Activated CD4-positive, alpha-beta T cell treated with anti-CD3 and anti-CD28 coated beads, Interleukin-2, amount 10 ng/mL, durations not matched to agents 7 days and 5 days (primary cell): ENCODE measurements at places on chromosomes 2 and 18. TPM values are rescaled to one million over a fixed set of nuclear protein-coding genes. Genes with fewer than 3 reads are reported as not detected.

DNA sequence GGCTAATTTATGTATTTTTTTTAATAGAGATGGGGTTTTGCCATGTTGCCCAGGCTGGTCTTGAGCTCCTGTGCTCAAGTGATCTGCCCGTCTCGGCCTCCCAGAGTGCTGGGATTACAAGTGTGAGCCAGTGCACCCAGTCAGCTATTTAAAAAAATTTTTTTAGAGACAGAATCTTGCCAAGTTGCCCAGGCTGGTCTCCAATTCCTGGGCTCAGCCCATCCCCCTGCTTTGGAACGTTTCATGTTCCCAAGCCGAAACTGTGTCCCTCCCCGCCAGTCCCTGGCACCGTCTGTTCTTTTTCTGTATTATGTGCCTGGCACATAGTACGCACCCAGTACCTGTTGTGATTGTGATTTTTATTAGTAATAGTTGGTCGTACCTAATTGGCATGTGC, 63.1 kb upstream of the MGAT5 start:
- H3K36me3 ChIP-seq: peaks cover 23% of the 10 kb centered on the region
- peaks cover 32% of the 10 kb centered on the region for H3K4me1 ChIP-seq
- H3K27me3 ChIP-seq: no peaks in the 10 kb centered on the region
- H3K27ac ChIP-seq: no peak overlapping the region
- DNase-seq: no peak
- no peak overlapping the region for H3K4me3 ChIP-seq

GRCh38 chr18:42338683-42339082, 383.6 kb downstream of the PIK3C3 start:
- H3K27ac ChIP-seq: no peak overlapping the region
- no peak overlapping the region for H3K4me3 ChIP-seq
- H3K27me3 ChIP-seq: no peaks in the 10 kb centered on the region
- H3K36me3 ChIP-seq: no peaks in the 10 kb centered on the region
- H3K4me1 ChIP-seq: no peaks in the 10 kb centered on the region

DNA sequence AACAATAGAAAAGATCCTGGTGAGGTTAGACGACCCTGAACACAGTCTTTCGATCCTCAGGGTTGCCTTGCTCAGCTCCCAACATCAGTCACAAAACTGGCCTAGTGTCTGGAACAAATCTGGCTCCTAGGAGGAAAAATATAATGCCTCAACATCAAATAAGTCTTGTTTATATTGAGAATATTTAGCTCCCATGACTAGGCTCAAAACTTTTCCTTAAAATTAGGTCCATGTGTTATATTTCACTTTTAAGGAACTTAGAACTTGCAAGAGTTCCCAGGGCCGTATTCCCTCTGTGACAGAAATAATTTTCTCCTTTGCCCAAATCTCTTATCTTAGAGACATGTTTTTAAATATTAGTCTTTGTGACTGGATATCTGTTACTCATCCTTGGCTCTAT, 819.7 kb upstream of the ZEB2 start:
- no peaks in the 10 kb centered on the region for H3K4me1 ChIP-seq
- H3K36me3 ChIP-seq: peaks cover 2% of the 10 kb centered on the region
- no peak overlapping the region for H3K27ac ChIP-seq
- H3K27me3 ChIP-seq: peaks cover 14% of the 10 kb centered on the region
- DNase-seq: no peak

Gene ATP6V1C2
- not detected for total RNA-seq

GRCh38 chr2:58612973-58613372, 371.8 kb upstream of the FANCL start:
- no peak for DNase-seq
- no peak overlapping the region for H3K27ac ChIP-seq
- H3K27me3 ChIP-seq: peaks cover 6% of the 10 kb centered on the region
- no peaks in the 10 kb centered on the region for H3K36me3 ChIP-seq

DNA sequence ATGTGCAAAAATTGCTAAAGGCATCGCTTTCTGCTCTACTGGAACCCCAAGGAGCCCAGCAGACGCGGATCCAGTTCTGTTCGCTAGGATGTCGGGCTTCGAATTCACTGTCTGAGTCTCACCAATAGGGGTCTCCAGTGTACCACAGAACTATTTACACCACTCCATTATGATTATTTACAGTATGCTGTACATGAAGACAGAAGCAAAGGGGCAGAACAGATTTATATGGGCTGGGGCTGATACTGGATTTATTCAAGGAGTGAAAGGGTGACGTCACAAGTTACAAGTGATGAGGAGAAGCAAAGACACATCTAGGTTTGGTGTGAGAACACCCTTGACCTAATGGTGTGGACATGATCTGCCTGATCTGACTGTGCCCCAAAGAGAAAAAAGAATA, 185.3 kb upstream of the ATP5MC3 start:
- peaks cover 30% of the 10 kb centered on the region for H3K27me3 ChIP-seq
- peak; percentile 40 for DNase-seq
- no peaks in the 10 kb centered on the region for H3K36me3 ChIP-seq
- H3K27ac ChIP-seq: no peak overlapping the region
- H3K4me3 ChIP-seq: no peak overlapping the region

Gene DTNA
- total RNA-seq: not detected

DNA sequence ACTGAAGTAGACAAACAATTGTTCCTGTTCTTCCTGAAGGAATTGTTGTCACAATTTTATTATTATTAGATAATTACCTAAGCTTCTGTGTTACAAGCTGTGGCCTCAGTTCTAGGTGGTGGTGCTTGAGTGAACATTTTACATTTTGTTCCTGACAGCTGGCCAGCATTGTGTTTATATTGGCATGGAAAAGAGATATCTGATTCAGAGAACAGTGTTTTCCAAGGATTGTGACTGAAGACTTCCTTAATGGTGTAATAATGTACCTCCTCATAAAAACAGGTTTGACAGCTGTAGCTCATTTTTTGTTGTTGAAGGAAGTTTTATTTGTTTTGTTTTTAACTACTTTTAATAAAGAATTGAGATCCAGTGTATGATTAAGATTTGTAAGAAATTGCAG, 95.2 kb downstream of the EPB41L5 start:
- no peak for DNase-seq
- no peak overlapping the region for H3K27ac ChIP-seq
- H3K4me1 ChIP-seq: peaks cover 28% of the 10 kb centered on the region
- no peak overlapping the region for H3K4me3 ChIP-seq
- H3K27me3 ChIP-seq: peaks cover 4% of the 10 kb centered on the region

Gene IL18RAP
- 3.8 TPM for total RNA-seq

GRCh38 chr18:8908792-8909510, 193.5 kb upstream of the NDUFV2 start:
- no peaks in the 10 kb centered on the region for H3K36me3 ChIP-seq
- DNase-seq: no peak
- H3K4me1 ChIP-seq: peaks cover 10% of the 10 kb centered on the region
- peaks cover 8% of the 10 kb centered on the region for H3K27me3 ChIP-seq
- H3K4me3 ChIP-seq: no peak overlapping the region

- H3K36me3 ChIP-seq: no peaks in the 10 kb centered on the region
- no peak overlapping the region for H3K4me3 ChIP-seq
- H3K27ac ChIP-seq: no peak overlapping the region
- H3K27me3 ChIP-seq: peaks cover 5% of the 10 kb centered on the region
- no peak for DNase-seq
- no peaks in the 10 kb centered on the region for H3K4me1 ChIP-seq
These were observed 9.1 kb downstream of the DNAH7 start for GRCh38 chr2:196059491-196059960.

Gene NT5C1B
- not detected for total RNA-seq

Gene ATP8B1
- not detected for total RNA-seq

Gene SOX11
- not detected for total RNA-seq

DNA sequence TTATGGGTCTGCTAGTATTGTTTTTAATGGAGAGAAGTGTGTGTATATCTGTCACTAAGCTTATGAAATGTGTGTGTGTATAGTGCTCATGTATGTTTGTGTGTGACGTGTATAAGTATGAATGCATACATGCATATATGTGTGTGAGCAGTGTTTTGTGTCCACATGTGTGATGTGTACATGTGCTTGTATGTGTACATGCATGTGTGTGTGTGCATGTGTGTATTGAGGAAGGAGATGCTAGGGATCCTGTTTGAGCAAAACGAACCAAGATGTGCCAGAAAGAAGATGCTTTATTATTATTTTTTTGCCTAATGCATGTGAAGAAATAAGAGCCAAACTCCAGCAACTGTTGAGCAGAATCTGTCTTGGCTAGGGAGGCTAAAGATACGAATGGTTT, 301.3 kb upstream of the SKOR2 start:
- no peak for DNase-seq
- H3K4me1 ChIP-seq: peaks cover under 1% of the 10 kb centered on the region
- no peaks in the 10 kb centered on the region for H3K27me3 ChIP-seq
- no peak overlapping the region for H3K4me3 ChIP-seq

DNA sequence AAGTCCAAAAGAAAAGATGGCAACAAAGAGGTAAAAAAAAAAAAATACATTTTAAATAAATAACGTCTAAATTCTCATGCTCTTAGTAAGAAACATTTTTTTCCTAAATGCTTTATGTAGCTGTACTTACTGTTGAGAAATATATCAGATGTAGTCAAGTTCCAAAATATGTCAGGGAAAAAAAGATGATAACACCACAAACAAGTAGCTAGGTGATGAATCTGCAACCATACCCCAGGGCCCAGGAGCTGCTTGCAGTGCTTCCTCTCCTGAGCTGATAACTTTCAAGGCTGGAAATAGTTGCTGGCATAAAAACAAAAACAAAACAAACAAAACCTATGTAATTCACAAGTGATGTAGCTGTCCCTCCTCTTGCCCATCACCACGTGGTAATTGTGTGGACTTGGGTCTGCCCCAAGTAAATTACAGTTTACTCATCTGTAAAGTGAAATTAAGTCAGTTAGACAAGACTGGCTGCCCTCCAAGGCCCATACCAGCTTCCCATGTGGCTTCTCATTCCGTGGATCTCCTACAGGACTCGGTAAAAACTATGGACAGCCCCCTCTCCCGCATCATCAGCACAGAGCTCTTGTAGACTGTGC, 82.6 kb downstream of the SP100 start:
- H3K4me1 ChIP-seq: peaks cover 20% of the 10 kb centered on the region
- H3K27me3 ChIP-seq: no peaks in the 10 kb centered on the region
- no peak overlapping the region for H3K27ac ChIP-seq
- DNase-seq: no peak

DNA sequence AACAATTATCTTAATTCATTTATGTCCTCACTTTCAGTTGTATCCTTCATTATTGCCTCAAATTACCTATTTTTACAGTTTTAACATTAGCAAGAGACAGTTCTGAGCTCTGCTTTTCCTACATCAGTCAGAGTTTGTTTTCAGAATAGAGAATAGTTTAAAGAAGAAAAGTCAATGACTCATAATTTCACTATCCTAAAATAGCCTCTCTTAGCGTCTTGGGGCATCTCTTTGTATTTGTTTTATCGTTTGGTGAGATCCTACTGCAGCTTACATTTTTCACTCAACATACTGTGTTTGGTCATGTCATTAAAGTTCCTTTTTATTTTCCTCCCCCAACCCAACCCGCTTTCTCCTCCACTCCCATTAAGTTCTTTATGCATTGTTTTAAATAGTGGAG, 3.8 kb downstream of the SEC11C start:
- peaks cover 62% of the 10 kb centered on the region for H3K4me1 ChIP-seq
- H3K4me3 ChIP-seq: no peak overlapping the region
- H3K27me3 ChIP-seq: no peaks in the 10 kb centered on the region
- peak overlapping the region; percentile 17 for H3K27ac ChIP-seq
- DNase-seq: no peak
- H3K36me3 ChIP-seq: peaks cover 3% of the 10 kb centered on the region

GRCh38 chr18:63099091-63099840, 220.3 kb downstream of the BCL2 start:
- peaks cover 23% of the 10 kb centered on the region for H3K27me3 ChIP-seq
- peaks cover 64% of the 10 kb centered on the region for H3K4me1 ChIP-seq
- DNase-seq: no peak
- peak overlapping the region; percentile 20 for H3K4me3 ChIP-seq
- peak overlapping the region; percentile 83 for H3K27ac ChIP-seq

Gene TUBB8B
- not detected for total RNA-seq

Gene TPO
- total RNA-seq: not detected

GRCh38 chr18:66825347-66825746, 221.5 kb upstream of the CDH19 start:
- no peak for DNase-seq
- H3K36me3 ChIP-seq: no peaks in the 10 kb centered on the region
- H3K4me3 ChIP-seq: no peak overlapping the region

- H3K4me1 ChIP-seq: no peaks in the 10 kb centered on the region
- H3K27me3 ChIP-seq: no peaks in the 10 kb centered on the region
- no peak for DNase-seq
- H3K27ac ChIP-seq: no peak overlapping the region
These were observed 127.9 kb downstream of the SH3RF3 start for GRCh38 chr2:109256921-109257320.

- H3K4me1 ChIP-seq: no peaks in the 10 kb centered on the region
- no peaks in the 10 kb centered on the region for H3K36me3 ChIP-seq
- H3K4me3 ChIP-seq: no peak overlapping the region
- H3K27me3 ChIP-seq: no peaks in the 10 kb centered on the region
- DNase-seq: no peak
These were observed 1635.2 kb downstream of the SUCLG1 start for GRCh38 chr2:82823892-82824291.

DNA sequence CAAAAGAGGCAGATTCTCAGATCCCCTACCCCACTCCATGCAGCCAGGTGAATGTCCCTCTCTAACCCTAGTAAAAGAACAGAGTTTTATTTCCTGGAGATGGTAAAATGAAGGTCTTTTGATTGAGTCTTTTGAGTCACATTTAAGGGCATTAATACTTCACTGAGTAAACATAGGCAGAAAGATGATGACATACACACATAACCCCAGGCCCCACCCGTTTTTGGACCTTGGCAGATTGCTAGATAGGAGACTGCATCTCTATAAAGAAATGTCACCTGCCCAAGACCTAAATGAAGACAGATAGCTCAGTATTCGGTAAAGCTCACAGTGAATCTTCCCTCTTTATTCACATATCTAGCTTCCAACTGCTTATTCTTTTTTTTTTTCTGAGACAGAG, 28.3 kb upstream of the PEX13 start:
- DNase-seq: no peak
- no peaks in the 10 kb centered on the region for H3K27me3 ChIP-seq
- H3K27ac ChIP-seq: no peak overlapping the region
- H3K4me3 ChIP-seq: no peak overlapping the region
- H3K4me1 ChIP-seq: peaks cover 11% of the 10 kb centered on the region

GRCh38 chr2:119702918-119703401, 24.0 kb downstream of the TMEM177 start:
- H3K4me1 ChIP-seq: peaks cover 11% of the 10 kb centered on the region
- H3K27ac ChIP-seq: no peak overlapping the region
- no peaks in the 10 kb centered on the region for H3K36me3 ChIP-seq
- peak; percentile 71 for DNase-seq
- no peak overlapping the region for H3K4me3 ChIP-seq

- no peak overlapping the region for H3K4me3 ChIP-seq
- no peaks in the 10 kb centered on the region for H3K4me1 ChIP-seq
- H3K27ac ChIP-seq: no peak overlapping the region
- H3K27me3 ChIP-seq: peaks cover 28% of the 10 kb centered on the region
- no peak for DNase-seq
- no peaks in the 10 kb centered on the region for H3K36me3 ChIP-seq
These were observed 129.2 kb downstream of the MTX2 start for GRCh38 chr2:176398243-176399073.

GRCh38 chr2:96510931-96511595, 5.9 kb upstream of the NEURL3 start:
- H3K4me1 ChIP-seq: peaks cover 22% of the 10 kb centered on the region
- no peak overlapping the region for H3K4me3 ChIP-seq
- H3K27ac ChIP-seq: no peak overlapping the region
- DNase-seq: no peak
- no peaks in the 10 kb centered on the region for H3K36me3 ChIP-seq
